ENCODE measurements at places on chromosomes 5 and 9.

GRCh38 chr9:89491694-89492093, 6.2 kb downstream of the SEMA4D start:
- no peak for DNase-seq

DNA sequence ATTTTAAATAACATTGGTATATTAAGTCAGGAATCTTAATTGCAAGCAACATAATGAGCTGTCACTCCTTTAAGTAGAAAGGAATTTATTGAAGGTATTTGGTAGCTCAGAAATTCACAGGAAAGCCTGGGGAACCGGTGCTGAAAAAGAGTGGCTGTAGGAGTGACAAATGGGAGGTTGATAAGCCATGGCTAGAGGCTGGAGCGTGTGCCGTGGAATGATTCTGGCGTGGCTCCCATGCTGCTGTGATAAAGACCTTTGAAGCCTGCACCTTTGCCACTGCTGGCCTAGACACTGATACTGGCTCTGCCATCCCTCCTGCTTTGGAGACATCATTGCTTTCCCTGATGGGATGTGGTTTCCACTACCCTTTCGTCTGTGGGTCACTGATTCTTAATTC, 65.7 kb upstream of the ATG10 start:
- no peak for DNase-seq

- DNase-seq: no peak
Observed at GRCh38 chr9:89465001-89465451, 32.9 kb downstream of the SEMA4D start.

DNA sequence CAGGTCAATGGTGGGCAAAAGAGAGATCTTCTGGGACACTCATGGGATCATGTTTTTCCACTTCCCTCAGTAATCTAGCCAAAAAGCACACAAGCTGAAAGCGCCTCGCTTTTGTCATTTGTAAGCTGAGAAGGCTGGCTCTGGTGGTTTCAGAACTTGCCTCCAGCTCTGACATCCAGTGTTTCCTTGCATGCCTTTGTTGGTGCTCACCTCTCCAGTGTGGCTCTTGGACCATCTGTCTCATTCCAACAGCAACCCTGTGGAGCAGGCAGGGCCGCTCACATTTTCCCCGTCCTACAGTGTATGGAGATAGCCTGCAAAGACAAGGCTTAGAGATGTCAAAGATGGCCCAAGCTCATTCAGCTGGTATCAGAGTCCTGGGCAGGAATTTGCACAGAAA, 160.8 kb upstream of the KLF4 start:
- no peak for DNase-seq

- DNase-seq: no peak
Observed at GRCh38 chr5:122707796-122708195, 67.1 kb upstream of the SNX2 start.

DNA sequence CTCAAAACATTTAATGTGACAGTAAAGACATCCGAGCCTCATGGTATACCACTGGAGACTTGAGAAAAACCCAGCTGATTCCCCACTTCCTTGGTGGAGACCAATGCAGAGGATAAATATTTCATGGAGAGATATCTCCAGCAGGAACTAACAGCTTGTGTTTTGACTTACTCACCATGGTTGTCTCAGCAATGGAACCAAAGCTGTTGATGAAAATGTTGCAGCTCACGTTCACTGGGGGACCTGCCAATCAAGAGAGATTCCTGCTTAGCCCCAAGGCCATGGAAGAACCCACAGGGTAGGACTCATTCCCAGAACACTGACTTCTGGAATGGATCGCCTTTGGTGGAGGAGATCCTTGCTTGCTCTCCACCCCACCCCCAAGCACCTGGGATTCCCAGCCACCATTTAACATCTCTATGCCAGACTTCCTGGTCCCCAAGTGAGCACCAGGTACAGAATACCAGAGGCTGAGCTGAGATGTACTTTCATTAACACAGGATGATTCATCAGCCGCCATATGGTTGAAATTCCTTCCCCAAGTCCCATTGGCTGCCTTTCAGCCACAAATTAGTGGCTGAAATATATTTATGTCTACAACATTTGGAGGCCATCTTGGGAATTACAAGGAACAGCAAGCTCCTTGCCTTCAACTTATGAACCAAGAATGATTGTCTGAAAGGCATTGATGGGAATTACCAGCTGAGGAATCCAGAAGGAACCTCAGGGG, 37.9 kb downstream of the GLRA1 start:
- no peak for DNase-seq

GRCh38 chr9:117963493-117964090, 259.4 kb downstream of the TLR4 start:
- no peak for DNase-seq

GRCh38 chr9:76215066-76215465, 179.2 kb downstream of the RFK start:
- DNase-seq: no peak

- no peak for DNase-seq
Observed at GRCh38 chr9:34205102-34205501, 26.3 kb downstream of the UBAP1 start.

DNA sequence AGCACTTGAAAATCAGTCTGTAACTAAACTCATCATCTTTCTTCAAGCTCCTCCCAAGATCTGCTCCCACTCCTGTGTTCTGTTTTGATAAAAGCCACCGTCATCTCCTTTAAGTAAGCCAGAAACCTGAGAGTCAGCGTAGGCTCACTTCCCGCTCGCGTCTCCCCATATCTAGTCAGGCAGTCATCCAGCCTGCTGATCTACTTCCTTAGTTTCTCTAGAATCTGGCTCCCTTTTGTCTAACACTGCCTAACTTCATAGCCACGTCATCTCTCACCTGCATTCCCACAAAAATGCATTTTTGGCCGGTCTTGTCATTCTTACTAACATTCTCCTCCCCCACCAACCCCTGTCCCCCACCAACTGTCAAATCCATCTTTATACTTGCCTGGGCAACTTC, 3.0 kb upstream of the TJP2 start:
- DNase-seq: no peak

DNA sequence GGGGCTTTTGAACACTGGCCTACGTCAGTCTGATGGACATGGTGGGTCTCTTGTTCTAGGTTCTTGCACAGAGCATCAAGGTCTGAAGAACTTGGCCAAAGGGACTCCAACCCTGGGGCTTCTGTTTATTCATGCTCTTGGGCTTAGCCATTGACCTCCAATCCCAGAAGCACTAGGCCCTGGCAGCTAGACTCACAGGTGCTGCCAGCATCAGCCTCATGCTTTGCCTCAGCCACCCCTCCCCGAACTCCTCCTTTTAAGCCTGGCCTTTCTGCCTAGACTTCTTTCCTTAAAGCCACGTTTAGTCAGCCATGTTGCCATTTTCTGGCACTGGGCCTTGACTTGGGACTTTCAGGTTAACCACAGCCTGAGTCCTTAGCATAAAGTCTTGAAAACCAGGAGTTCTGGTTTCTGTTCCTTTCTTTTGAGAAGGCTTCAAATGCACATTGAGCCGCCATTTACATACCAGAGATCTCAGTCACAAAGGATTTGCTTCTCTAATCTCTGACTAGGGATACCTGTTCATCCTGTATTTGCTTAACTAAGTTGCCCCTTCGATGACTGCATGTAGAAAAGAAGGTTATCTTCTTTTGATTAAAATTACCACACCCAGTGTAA, 54.7 kb downstream of the ANGPTL2 start:
- no peak for DNase-seq

- no peak for DNase-seq
Observed at GRCh38 chr5:138096363-138096762, 12.5 kb downstream of the WNT8A start.

DNA sequence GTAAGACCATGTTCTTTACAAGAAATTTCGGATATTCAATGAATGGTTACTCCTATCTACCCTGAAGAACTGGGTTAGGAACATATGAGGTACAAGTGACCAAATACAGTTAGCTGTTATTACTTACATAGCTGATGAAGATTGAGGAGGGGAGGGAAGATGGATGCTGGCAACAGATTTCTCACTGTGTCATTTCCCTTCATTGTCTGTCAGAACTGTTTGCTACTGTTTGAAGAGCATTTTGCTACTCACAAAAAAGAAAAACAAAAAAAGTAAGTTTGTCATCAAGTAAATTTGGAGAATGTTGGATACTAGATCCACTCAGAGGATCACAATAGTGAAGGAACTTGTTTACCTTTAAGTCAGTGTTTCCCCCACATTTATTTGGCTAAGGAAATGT, 53.7 kb downstream of the ENC1 start:
- no peak for DNase-seq

GRCh38 chr9:138051586-138052321, 174.2 kb downstream of the CACNA1B start:
- DNase-seq: no peak

DNA sequence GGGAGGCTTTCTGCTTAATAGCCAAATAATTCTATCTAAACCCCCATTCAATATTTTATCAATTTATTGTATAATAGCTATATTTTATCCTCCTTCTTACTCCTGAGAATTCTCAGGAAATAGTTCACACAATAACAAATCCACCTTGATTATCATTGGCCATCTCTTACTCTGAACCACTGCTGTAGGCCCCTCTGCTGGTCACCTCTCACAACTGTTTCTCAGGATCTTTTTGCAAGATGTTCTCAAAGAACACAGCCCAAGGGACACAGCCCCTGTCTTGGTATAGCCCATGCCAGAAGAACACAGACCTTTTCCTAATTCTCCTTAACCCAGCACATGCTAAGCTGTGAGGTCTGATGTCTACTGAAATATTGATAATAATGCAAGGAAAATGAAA, 74.9 kb upstream of the HTR4 start:
- no peak for DNase-seq

DNA sequence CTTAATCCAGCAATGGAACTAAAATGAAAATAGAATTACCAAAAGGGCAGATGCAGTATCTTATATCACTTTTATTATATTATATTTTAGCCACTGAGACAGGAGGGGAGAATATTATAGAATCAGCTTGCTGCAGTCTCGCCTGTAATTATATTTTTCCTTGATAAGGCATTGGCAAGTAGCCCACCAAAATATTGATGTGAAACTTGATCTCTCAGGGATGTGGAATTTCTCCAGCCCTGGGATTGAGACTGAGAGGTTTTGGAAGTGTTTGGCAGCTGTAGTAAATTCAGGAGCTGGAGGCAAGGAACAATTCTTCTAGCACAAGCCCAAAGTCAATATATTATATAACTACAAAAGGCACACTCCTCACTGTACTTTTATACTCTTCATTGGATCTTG, 142.1 kb upstream of the ADAMTSL1 start:
- no peak for DNase-seq

GRCh38 chr5:167242701-167243100, 1048.7 kb upstream of the WWC1 start:
- DNase-seq: no peak

- no peak for DNase-seq
Observed at GRCh38 chr5:65952259-65952658, 25.9 kb downstream of the ERBIN start.

DNA sequence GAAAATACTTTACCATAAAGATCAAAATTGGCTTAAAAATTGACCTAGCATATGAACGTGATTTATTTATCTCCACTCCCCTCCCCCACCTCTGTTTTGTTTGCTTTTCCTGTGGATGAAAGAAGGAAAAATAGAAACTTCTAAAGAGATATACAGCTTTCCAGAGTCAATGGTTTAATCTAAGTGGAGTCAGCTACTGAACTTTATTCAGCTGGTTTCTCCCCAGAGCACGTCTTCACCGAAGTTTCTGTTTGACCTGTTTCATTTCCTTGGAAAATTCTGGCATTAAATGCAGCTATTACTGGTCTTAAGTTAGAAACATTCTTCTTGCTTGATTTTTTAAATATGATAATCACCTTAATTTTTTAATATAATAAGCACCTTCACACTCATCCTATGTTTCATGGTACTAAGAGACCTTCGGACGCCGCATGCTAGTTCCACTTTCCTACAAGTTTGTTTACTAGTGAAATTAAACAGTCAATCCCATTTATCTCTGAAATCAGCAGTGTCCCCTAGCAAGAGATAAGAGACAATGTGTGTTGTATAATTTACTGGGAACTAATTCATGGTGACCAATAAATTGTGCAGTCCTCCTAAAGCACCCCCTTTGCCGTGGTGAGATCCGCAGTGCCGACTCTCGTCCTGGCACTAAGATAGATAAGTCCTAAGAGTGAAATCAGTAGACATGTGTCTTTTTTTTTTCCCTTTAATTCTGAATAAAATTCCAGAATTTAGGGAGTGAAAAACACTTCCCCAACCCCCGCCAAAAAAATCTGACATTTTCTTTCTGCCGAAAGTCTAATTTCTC, 89.9 kb downstream of the ARL15 start:
- DNase-seq: no peak

GRCh38 chr9:116276651-116277121, 123.1 kb downstream of the PAPPA start:
- no peak for DNase-seq

DNA sequence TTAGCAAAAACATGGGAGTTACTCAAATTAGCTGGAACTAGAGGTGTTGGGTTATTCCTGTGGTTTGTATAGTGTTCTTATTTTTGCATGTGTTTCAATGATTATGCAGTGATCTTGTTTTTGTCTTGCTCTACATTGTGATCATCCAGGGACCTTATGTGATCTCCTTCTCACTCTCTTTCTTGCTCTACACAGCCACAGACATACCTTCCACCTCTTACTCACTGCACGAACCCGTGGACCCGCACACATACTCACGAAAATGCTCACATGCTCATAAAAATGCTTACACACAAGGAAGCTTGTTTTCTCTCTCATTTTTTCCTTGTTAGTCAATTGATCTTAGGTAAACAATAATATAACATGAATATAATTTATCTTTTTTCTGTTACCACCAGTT, 187.1 kb downstream of the KDM4C start:
- DNase-seq: no peak

- no peak for DNase-seq
Observed at GRCh38 chr5:179340465-179340864, 4.8 kb downstream of the ADAMTS2 start.

GRCh38 chr5:169873642-169874041, 106.7 kb downstream of the INSYN2B start:
- DNase-seq: no peak

DNA sequence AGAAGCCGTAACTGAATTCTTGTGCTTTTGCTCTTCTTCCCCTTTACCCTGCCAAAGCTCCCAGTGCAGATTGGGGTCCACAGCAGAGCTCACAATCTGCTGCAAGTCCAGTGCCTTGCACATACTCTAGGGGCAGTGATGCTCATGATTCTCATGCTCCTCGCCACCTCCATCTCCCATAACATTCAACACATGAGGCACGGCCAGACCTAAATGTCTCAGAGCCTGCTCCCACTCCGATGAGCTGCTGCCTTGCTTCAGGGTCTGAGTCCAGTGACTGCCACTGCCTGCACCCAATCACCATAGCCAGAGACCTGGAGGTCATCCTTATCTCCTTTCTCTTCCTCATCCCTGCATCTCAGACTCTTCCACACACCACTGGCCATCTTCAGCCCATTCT, 10.5 kb downstream of the CSF1R start:
- no peak for DNase-seq

GRCh38 chr5:90473396-90474234, 956 bp downstream of the MBLAC2 start:
- peak; percentile 22 for DNase-seq

DNA sequence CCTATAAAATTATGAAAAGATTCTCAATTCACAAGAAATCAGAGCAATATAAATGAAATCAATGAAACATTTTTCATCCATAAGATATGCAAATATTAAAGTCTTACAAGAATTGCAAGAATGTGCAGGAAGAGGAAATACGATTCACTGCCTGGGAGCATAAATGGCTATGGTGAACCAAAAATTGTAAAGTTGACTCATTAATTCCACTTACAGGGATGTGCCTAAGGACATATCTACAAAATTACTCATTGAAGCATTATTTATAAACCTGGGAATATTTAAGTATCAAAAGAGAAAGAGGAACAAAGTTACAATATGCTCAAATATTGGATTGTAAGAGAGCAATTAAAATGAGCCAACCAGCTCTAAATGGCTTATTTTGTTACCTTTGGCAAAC, 6.9 kb upstream of the NIPSNAP3A start:
- no peak for DNase-seq

GRCh38 chr9:13557746-13558145, 278.3 kb upstream of the MPDZ start:
- DNase-seq: no peak
